Vagina (tissue), 2 donors: ENCODE measurements at places on chromosomes 6 and 20. TPM values are rescaled to one million over a fixed set of nuclear protein-coding genes. Genes with fewer than 3 reads are reported as not detected.

Gene DEK
- 121 TPM for total RNA-seq

Gene RIPOR3
- 38.1 TPM for total RNA-seq

Gene AGER
- 8.1 TPM for total RNA-seq

Gene CGA
- total RNA-seq, result not detected

Gene PLN
- 33.9 TPM for total RNA-seq

Gene RSPH3
- total RNA-seq, result 14.5 TPM

Gene NOTCH4
- total RNA-seq, result 18.2 TPM

Gene NMBR
- total RNA-seq, result not detected

Gene PDE10A
- 15.0 TPM for total RNA-seq

Gene ZNF165
- total RNA-seq, result 3.7 TPM

Gene LAMA4
- total RNA-seq, result 56.5 TPM

Gene COL21A1
- 16.7 TPM for total RNA-seq

Gene PLCB4
- total RNA-seq, result 12.0 TPM

Gene TGM3
- 27.7 TPM for total RNA-seq
